ENCODE measurements at places on chromosomes 5 and 9. TPM values are rescaled to one million over a fixed set of nuclear protein-coding genes. Genes with fewer than 3 reads are reported as not detected.
A peak's percentile ranks its signal among the peaks of the same experiment; 100 is the strongest.

DNA sequence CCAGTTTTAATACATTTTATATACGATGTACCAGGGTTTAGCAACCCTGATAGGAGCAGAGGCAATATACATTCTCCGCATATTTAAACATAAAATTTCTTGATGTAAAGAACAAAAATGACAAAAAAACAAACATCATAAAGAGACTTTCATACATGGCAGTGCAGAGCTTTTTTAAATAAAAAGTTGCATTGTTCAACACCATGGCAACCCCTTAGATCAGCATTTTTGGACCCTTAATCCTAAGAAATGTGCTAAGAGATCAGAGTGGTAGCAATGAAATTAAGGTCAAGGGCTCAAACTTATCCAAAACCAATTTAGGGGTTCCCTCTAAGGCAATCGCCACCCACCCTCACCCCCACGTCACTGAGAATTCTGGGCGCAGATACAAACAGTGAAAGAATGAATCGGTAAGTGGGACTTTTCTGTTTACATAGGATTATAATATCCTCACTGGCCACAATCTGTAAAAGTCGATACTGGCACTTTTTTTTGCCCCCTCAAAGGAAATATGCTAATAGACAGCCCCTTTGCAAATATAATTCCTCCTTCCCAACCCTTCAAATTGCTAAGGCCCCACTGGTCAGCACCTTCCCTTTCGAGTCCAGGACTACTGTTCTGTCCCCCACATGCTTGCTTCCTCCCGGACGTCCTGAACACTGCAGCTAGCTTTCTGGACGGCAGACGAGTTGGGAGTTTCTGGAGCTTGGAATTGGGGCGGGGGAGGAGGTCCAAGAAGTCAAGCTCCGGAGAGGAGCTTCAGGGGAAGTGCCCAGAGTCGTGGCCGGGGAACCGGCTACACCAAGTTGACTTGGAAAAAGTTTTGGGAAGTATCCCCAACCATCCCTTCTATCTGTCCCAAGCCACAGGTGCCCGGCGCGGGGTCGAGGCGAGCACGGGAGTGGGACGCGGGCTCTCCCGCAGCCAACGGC lies 2.2 kb downstream of the GAS1 start:
- no peaks in the 10 kb centered on the region for H3K36me3 ChIP-seq
- DNase-seq: no peak
- no peaks in the 10 kb centered on the region for H3K27me3 ChIP-seq

DNA sequence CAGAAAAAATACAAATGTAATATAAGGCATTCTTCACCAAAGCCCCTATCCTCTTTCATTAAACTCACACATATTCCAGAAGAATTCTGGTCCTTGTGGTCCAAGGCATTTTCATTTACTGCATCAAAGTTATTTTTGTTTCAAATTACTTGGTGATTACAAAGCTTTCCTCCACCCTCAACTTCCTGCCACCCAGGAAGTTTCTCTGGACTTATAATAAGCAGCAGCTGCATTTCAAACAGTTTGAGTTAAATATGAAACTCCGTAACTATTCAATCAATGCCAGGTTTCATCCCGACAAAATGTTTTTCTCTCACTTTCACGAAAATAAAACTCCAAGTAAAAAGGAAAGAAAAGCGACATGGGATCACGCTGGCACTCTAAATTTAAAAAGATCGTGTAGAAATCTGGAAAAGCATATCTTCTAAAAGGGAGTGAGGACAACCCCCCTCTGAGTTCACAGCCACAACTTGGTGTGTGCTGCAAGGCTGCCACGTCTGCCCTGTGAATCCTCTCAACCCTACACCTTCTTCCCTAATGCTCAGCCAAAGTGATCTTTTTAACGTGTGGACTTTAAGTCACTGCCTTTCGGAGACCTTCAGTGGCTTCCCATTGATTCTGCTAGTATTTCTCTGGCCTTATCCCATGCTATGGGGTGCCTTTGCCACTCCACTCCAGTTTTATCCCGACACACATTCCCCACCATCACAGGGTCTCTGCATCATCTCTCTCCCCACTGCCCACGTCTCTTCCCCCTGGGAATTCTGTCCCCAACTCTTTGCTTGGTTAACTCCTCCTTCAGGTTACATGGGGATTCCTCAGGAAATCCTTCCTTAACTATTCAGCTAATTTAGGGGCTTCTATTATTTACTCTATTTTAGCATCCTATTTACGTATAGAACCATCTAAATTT lies 91.1 kb upstream of the CER1 start:
- peaks cover 1% of the 10 kb centered on the region for H3K4me1 ChIP-seq
- no peak for DNase-seq
- H3K27ac ChIP-seq: no peak overlapping the region
- no peaks in the 10 kb centered on the region for H3K36me3 ChIP-seq
- H3K27me3 ChIP-seq: no peaks in the 10 kb centered on the region
- no peak overlapping the region for H3K4me3 ChIP-seq

DNA sequence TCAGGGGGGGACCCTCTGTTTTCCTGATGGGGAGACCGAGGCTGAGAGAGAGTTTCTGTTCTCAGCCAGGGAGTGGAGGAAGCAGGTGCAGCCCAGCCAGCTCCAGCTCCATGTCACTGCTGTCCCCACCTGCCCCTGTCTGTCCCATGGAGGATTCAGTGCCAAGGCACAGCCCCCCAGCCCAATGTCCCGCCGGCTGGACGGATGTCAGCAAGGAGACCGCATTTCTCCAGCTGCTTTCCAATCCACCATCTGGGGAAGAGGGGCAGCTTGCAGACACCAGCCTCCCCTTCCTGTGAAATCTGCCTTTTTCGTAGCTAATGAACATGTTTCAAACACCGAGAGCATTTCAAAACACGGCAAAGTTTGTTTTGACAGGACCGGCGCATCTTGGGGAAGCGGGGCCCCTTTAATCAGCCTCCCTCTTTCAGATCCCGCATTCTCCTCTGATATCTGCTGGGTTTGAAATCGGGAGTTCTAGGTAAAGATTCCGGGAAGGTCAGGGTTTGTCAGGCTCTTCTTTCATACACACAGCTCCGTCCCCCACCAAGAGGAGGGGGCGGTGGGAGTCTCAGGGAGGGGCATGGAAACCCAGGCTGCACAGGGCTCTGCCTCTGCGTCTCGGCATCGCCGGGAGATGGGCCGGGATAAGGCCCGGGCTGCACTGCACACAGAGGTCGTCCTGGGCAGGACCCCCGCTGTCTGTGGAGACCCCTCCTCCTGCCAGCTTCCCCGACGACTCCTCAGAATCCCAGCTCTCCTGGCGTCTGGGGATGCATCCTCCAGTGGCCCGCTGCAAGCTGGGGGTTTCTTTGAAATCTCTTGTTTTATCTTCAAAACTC lies 74.8 kb downstream of the NEK6 start:
- H3K4me1 ChIP-seq: no peaks in the 10 kb centered on the region
- no peak overlapping the region for H3K4me3 ChIP-seq
- no peaks in the 10 kb centered on the region for H3K27me3 ChIP-seq
- no peaks in the 10 kb centered on the region for H3K36me3 ChIP-seq

DNA sequence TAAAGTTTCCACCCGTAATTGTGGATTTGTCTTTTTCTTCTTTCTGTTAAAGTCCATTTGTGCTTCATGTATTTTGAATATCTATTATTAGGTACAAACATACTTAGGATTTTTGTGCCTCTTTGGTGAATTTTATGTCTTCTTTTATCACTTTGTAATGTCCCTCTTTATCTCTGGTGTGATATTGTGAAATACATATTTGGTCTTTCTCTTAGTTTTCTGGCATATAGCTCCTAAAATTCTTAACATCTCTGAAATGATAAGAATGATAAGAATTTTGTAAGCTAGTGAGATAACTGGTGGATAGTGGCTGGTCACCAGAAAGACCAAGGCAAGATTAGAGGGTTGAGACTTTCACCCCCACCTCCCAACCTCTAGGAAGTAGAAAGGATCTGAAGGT lies 111.1 kb downstream of the KCTD16 start:
- no peak for DNase-seq
- no peak overlapping the region for H3K27ac ChIP-seq

- no peak overlapping the region for H3K27ac ChIP-seq
- no peaks in the 10 kb centered on the region for H3K36me3 ChIP-seq
- H3K27me3 ChIP-seq: no peaks in the 10 kb centered on the region
- H3K4me1 ChIP-seq: no peaks in the 10 kb centered on the region
- no peak overlapping the region for H3K4me3 ChIP-seq
- DNase-seq: no peak
Measured at GRCh38 chr9:138049779-138050471, 172.3 kb downstream of the CACNA1B start.

- no peak for DNase-seq
- H3K4me3 ChIP-seq: no peak overlapping the region
- no peak overlapping the region for H3K27ac ChIP-seq
- peaks cover 1% of the 10 kb centered on the region for H3K4me1 ChIP-seq
- no peaks in the 10 kb centered on the region for H3K36me3 ChIP-seq
Measured at GRCh38 chr9:110058304-110058953, 149.5 kb downstream of the C9orf152 start.

GRCh38 chr5:147567917-147568598 lies 58.2 kb upstream of the DPYSL3 start:
- H3K27me3 ChIP-seq: no peaks in the 10 kb centered on the region
- H3K4me1 ChIP-seq: no peaks in the 10 kb centered on the region
- no peaks in the 10 kb centered on the region for H3K36me3 ChIP-seq
- no peak overlapping the region for H3K4me3 ChIP-seq
- DNase-seq: no peak

- H3K4me3 ChIP-seq: no peak overlapping the region
- no peaks in the 10 kb centered on the region for H3K27me3 ChIP-seq
- H3K4me1 ChIP-seq: no peaks in the 10 kb centered on the region
- H3K27ac ChIP-seq: no peak overlapping the region
- no peaks in the 10 kb centered on the region for H3K36me3 ChIP-seq
Measured at GRCh38 chr5:180107005-180107404, 35.4 kb upstream of the RNF130 start.

DNA sequence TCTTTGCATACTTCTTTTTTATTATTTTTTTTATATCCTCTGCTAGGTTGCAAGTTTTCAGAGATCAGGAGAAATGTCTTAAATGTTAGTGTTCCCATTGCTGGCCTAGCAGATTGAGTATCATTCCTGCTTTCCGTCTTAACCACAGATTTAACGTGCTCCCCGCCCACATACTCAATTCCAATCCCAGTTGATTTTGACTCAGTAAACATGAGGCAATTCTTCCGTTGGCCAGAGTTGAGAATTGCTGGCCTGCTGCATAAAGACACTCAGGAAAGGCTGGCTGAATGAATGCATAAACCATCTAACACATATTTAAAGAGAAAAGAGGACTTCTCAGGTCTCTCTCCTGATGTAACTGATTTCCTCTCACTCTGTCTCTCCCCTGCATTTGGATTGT lies 46.8 kb upstream of the PLPP6 start:
- H3K4me1 ChIP-seq: peaks cover 1% of the 10 kb centered on the region
- H3K27me3 ChIP-seq: no peaks in the 10 kb centered on the region
- no peak overlapping the region for H3K4me3 ChIP-seq
- no peak overlapping the region for H3K27ac ChIP-seq
- no peaks in the 10 kb centered on the region for H3K36me3 ChIP-seq

DNA sequence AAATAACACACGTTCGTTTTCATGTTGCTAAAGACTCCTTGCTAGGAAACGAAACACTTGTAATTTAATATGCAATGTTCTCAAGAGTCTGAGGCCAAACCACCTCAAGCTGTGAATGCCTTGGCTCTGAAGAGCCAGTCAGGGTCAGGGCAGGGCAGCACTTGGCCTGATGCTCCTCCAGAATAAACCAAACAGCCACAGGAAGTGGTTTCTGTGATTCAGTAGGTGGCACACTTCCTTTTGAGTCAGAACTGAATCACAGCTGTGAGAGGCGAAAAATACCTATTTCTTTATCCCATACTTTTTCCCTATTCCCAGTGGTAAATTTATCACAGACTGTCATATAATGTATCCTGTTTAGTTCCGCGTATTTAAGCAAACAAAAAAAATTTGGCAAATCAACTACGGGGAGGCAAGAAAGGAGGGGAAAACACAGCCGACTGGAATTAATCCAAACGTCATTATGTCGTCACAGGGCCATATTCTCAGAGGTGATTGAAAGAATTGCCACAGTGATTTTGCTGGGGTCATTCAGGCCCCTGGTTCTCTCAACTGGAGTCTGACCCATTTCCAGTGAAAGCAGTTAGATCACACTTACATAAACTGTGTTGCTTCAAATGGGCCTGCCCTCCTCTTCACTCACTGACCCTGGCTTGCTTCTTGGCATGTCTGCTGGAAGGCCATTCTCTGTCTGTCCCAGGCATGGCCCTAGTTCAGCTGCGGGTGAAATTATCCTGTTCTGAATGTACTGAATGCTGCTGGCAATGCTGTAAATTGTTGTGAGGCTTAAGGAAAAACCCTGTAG lies 71.2 kb downstream of the ARRDC3 start:
- no peak overlapping the region for H3K27ac ChIP-seq
- no peaks in the 10 kb centered on the region for H3K36me3 ChIP-seq
- H3K27me3 ChIP-seq: no peaks in the 10 kb centered on the region
- H3K4me3 ChIP-seq: no peak overlapping the region

- no peak within 1 kb of the TSS for H3K27ac ChIP-seq
- H3K36me3 ChIP-seq: no peaks in the 10 kb centered on the region
Measured at GRCh38 chr5:141484641-141485311, at the start of gene PCDHGC4. Gene PCDHGC4, plus strand, starts transcription at chr5:141485030. Its CDS starts 144 bp downstream, at chr5:141485174.

GRCh38 chr5:101159006-101159405 lies 255.9 kb upstream of the ST8SIA4 start:
- H3K4me1 ChIP-seq: no peaks in the 10 kb centered on the region
- no peaks in the 10 kb centered on the region for H3K36me3 ChIP-seq
- no peak for DNase-seq
- no peak overlapping the region for H3K27ac ChIP-seq
- H3K4me3 ChIP-seq: no peak overlapping the region

GRCh38 chr5:56070851-56071465 lies 76.2 kb upstream of the IL6ST start:
- no peaks in the 10 kb centered on the region for H3K27me3 ChIP-seq
- no peaks in the 10 kb centered on the region for H3K36me3 ChIP-seq
- no peak overlapping the region for H3K4me3 ChIP-seq
- no peak overlapping the region for H3K27ac ChIP-seq
- no peak for DNase-seq

GRCh38 chr5:31023105-31023504 lies 170.4 kb upstream of the CDH6 start:
- no peak overlapping the region for H3K4me3 ChIP-seq
- H3K36me3 ChIP-seq: no peaks in the 10 kb centered on the region
- no peak for DNase-seq
- no peaks in the 10 kb centered on the region for H3K4me1 ChIP-seq
- H3K27ac ChIP-seq: no peak overlapping the region

GRCh38 chr5:38994324-38994927 lies 79.8 kb downstream of the RICTOR start:
- no peaks in the 10 kb centered on the region for H3K27me3 ChIP-seq
- no peak overlapping the region for H3K27ac ChIP-seq
- peak; percentile 49 for DNase-seq
- H3K4me1 ChIP-seq: no peaks in the 10 kb centered on the region
- no peaks in the 10 kb centered on the region for H3K36me3 ChIP-seq

GRCh38 chr5:42285230-42285629 lies 138.0 kb upstream of the GHR start:
- H3K4me1 ChIP-seq: no peaks in the 10 kb centered on the region
- DNase-seq: no peak
- no peak overlapping the region for H3K4me3 ChIP-seq
- H3K36me3 ChIP-seq: no peaks in the 10 kb centered on the region
- H3K27me3 ChIP-seq: no peaks in the 10 kb centered on the region
- H3K27ac ChIP-seq: no peak overlapping the region

The CCIN gene
- total RNA-seq: not detected

The ANKRD34B gene
- not detected for total RNA-seq

The TUSC1 gene
- 14.1 TPM for total RNA-seq

The TLX3 gene
- not detected for total RNA-seq

The ADRB2 gene
- 0.28 TPM for total RNA-seq

The PDE6A gene
- total RNA-seq: 0.05 TPM

The RASGRF2 gene
- total RNA-seq: 21.3 TPM

The SIT1 gene
- total RNA-seq: not detected

The HNRNPK gene
- total RNA-seq: 413 TPM

All from ovary (tissue), 10 donors.